ENCODE measurements at places on chromosomes 7 and 10. TPM values are rescaled to one million over a fixed set of nuclear protein-coding genes. Genes with fewer than 3 reads are reported as not detected.

Gene VTI1A
- 42.4 TPM for total RNA-seq

Gene PLAC9
- not detected for total RNA-seq

Gene INSIG1
- total RNA-seq, result 76.9 TPM

Gene UNCX
- not detected for total RNA-seq

Gene CRYGN
- 0.17 TPM for total RNA-seq

DNA sequence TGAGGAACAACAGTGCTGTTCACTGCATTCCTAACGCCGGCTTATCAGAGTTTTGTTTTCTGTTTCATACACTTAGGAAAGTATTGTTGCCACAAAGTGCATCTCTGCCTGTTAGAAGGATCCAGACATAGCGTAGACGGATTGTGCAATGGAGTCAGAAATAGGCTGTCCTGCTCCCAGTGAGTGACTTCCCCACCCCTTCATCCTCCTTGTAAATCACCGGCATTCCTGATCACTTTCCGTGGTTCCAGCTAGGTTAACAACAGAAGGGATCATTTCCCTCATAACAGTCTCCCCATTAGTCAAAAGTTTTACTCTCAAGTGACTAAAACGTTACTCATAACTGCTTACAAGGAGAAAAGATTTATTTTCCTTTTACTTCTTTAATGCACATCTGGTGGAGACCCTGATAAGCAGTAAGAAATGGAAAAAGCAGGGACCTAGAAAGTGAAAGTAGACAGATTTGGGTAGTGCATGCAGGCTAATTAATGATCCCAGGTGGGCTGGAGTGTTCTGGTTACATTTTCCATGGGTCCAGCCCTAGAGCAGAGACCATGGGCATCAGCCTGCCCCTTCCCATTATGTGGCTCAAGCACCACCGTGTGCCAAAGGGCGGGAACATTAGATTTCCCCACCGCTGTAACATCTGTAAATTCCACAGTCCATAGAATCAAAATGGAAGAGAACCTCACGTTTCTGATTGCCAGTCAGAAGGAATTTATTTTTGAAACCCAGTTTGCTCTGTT, 395.1 kb upstream of the GALNT17 start:
- peak; percentile 83 for DNase-seq

DNA sequence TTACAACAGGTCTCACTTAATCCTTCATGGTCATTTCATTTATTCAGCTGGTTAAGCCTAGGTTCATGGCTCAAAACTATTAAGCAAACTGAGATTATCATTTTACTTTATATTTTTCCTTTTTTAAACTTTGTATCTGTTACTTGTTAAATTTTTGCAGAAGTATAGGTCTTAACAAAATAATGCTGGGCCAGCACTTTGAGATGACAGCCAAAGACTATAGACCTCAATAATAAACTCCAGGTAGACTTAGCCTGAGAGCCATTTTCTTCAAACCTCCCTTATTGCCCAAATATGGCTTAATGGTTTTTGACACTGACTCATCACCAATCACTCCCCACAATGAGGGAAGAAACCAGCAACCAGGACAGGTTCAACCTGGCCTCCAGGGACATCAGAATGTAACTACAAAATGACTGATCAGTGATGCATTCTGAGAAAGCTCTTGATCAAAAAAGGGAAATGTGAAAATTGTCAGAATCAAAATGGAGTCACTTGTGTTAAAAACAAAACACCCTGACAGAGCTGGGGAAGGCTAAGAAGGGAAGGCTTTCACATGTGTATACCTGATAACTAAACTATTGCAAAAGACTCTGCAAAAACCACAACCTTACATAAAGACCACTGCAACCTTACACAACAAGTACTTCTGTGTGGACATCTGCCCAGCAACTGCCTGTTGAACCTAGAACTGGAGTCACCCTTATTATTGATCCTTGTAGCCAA, 2.1 kb upstream of the CCDC126 start:
- peak; percentile 75 for DNase-seq

DNA sequence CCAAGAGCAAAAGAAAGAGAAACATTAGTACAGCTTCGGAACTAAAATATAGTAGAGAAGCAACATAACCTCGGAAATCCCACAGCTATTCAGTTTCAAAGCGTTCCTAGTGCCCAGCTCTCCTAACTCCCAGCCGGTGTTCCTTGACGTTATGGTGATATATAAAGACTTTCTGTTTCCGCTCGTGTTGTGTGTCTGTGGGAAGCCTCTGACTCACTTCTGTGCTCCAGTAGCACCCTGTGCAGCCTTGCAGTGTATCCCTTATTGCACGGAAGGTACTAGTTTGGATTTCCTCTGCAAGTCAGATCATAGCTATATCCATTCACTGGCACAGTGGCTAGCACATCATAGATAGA, 535 bp downstream of the ASAH2B start:
- peak; percentile 70 for DNase-seq

DNA sequence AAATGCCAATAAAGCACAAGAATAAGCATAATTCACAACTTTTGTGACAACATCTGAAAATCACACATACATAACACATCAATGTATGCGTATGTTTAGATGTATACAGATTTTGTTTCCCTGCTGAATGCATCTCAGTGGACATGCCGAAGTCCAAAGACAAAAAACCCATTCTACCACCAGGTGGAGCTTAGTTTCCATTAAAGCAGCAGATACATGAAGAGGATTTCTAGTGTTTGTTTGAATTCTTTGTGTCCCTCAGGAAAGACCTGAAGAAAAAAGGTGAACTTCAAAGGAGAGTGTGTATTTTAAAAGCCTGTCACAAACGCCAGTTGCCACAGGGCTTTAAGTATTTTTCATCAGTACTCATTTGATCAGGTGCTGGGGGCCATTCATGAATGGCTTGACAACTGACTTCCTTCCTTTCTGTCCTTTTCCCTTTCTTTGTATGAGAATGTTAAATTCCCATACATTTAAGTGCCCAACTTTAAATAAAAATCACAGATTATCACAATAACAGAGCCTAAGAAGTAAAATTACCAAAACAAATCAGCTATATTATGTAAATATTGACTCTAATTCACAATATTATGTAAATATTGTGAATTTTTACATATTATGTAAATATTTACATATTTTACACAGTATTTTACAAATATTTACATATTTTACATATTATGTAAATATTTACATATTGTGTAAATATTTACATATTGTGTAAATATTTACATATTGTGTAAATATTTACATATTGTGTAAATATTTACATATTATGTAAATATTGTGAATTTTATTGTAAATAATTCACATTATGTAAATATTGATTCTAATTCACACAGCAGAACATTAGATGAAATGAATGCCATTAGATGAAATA, 343.0 kb downstream of the CRPPA start:
- DNase-seq, result peak; percentile 29

GRCh38 chr10:109953766-109954165, 30.5 kb upstream of the XPNPEP1 start:
- DNase-seq, result no peak

- no peak for DNase-seq
Measured at GRCh38 chr10:49104323-49104722, 11.0 kb downstream of the VSTM4 start.

- peak; percentile 38 for DNase-seq
Measured at GRCh38 chr7:18421297-18422002, 74.1 kb upstream of the HDAC9 start.

- no peak for DNase-seq
Measured at GRCh38 chr10:93603023-93603422, 2.0 kb upstream of the RBP4 start.
